GM12878 (cell line): ENCODE measurements at places on chromosomes 12 and 14. TPM values are rescaled to one million over a fixed set of nuclear protein-coding genes. Genes with fewer than 3 reads are reported as not detected.

- H3K27ac ChIP-seq, result no peak overlapping the region; the same call in 1 of the 2 replicates
- H3K36me3 ChIP-seq, result no peaks in the 10 kb centered on the region
- H3K4me3 ChIP-seq, result no peak overlapping the region
- H3K27me3 ChIP-seq, result no peaks in the 10 kb centered on the region
These were observed 109.4 kb upstream of the ATF7IP start for GRCh38 chr12:14256121-14256520.

GRCh38 chr12:26233631-26234030 lies 38.3 kb downstream of the SSPN start:
- no peak overlapping the region for H3K4me3 ChIP-seq
- no peaks in the 10 kb centered on the region for H3K4me1 ChIP-seq
- H3K36me3 ChIP-seq, result no peaks in the 10 kb centered on the region

GRCh38 chr14:101256266-101256665 lies 305.0 kb upstream of the DIO3 start:
- no peaks in the 10 kb centered on the region for H3K36me3 ChIP-seq
- no peak for DNase-seq
- H3K4me1 ChIP-seq, result no peaks in the 10 kb centered on the region
- H3K27me3 ChIP-seq, result no peaks in the 10 kb centered on the region
- H3K4me3 ChIP-seq, result no peak overlapping the region
- H3K27ac ChIP-seq, result no peak overlapping the region

GRCh38 chr14:101185073-101185835 lies 281.7 kb upstream of the RTL1 start:
- H3K36me3 ChIP-seq, result no peaks in the 10 kb centered on the region
- no peaks in the 10 kb centered on the region for H3K27me3 ChIP-seq
- no peak overlapping the region for H3K4me3 ChIP-seq
- H3K4me1 ChIP-seq, result no peaks in the 10 kb centered on the region

The SUPT16H gene
- 119 and 120 TPM in 2 replicates for total RNA-seq

GRCh38 chr14:94921456-94921855 lies 151.5 kb upstream of the GSC start:
- no peak overlapping the region for H3K4me3 ChIP-seq
- no peak overlapping the region for H3K27ac ChIP-seq
- H3K27me3 ChIP-seq, result no peaks in the 10 kb centered on the region; the same call in 1 of the 2 replicates
- H3K36me3 ChIP-seq, result no peaks in the 10 kb centered on the region

The PLEKHG7 gene
- 1.1 and 1.3 TPM in 2 replicates for total RNA-seq

- no peak overlapping the region for H3K4me3 ChIP-seq
- DNase-seq, result no peak
- H3K27ac ChIP-seq, result no peak overlapping the region
- no peaks in the 10 kb centered on the region for H3K4me1 ChIP-seq
- no peaks in the 10 kb centered on the region for H3K27me3 ChIP-seq
These were observed 238.4 kb upstream of the HMGA2 start for GRCh38 chr12:65585648-65586602.

DNA sequence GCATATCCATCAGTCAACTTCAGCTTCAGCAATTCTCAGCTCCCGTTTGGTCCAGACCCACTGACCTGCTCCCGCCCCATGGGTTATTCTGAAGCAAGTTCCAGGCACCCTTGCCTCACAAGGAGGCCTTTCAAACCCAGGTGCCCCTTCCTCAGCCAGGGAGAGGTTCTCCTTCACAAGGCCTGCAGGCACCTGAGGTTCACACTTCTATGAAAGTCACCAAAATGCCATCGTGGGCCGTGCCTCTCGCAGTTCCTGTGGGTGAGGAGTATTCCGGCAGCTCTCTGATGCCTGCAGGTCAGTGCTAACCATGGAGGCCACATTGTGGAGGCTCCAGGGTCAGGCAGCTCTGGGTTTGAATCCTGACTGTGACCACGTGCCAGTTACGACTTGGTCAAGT lies 40.2 kb upstream of the BCL7A start:
- H3K27ac ChIP-seq, result no peak overlapping the region
- no peak for DNase-seq
- no peaks in the 10 kb centered on the region for H3K27me3 ChIP-seq

DNA sequence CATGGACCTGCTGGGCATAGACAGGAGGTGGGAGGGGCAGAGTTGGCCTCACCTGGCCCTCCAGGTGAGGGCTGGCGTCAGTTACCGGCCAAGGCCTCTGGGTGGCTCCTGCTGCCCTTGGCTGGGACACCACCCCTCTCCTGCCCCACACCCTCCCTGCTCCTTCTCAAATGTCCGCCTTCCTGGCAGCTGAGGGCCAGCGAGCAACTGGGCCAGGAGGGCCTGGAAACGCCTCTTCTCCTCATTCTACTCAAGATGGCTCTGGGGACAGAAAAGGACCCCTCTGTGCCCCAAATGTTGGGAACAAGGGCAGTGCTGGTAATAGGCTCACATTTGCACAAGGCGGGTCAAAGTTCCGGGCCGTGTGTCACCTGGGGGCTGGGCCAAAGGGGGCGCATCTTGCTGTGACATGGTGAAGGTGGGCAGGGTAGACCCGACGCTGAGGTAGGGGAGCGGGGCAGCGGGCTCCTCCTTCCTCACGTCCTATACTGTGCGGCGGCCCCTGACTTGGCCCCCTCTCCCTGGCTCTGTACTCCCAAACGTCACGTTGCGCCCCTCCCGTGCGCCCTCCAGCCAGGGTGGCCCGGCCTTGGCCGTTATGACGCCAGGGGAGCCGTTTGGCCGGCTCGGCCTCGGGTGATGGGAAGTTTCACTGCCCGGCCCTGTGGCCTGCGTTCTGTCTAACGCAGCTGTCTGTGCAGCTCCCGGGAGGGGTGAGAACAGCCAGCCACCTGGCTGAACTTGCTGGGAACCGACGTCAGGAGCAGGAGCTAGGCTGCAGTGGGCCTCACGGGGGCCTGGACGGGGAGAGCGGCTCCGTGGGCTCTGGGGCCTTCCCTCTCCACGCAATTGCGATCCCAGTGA lies 18.0 kb upstream of the DLK1 start:
- peaks cover 2% of the 10 kb centered on the region for H3K27me3 ChIP-seq
- H3K4me3 ChIP-seq, result no peak overlapping the region

The IL31 gene
- not detected in 2 replicates for total RNA-seq
